Activated CD8-positive, alpha-beta memory T cell treated with anti-CD3 and anti-CD28 coated beads for 4 hours (primary cell): ENCODE measurements at places on chromosomes 3 and 15.

- no peak for DNase-seq
These were observed 37.3 kb downstream of the ATP2B2 start for GRCh38 chr3:10467904-10468612.

DNA sequence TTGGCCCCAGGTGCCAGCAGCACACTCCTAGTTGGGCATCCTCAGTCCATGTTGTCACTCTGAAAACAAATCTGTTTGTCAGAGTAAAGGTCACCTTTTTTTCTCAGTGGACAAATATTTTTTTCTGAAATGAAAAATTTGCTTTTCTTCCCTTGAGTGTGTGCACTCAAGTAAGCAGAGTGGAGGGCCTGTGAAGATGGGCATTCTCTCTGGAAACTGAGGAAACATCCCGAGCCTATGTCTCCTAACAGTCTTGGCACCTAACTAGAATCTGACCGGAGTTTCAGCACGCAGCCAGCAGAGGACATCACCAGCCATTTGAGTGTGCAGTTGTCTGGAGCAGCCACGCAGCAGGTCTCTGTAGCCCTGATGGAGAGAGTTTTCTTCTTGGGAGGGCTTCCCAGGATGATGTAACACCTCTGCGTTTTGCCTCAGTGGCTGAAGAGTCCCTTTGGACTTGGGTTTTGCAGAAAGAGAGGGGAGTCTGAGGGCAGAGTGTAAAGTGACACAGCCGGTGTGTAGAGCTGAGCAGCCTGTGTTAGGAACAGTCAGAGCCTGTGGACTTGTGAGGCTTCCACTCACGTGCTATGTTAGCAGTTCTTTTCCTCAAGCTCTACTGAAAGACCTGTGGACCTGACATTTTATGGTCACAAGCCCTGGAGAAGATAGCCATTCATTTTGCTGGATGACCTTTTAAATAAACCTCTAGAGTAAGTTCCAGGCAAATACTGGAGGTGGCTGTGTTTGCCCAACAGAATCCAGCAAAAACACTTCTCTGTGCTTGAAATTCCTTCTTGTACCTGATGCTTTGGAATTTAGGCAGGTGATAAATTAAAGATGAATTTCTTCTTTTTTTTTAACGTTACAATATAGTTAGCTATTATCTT lies 51.6 kb downstream of the ABHD2 start:
- DNase-seq, result no peak

DNA sequence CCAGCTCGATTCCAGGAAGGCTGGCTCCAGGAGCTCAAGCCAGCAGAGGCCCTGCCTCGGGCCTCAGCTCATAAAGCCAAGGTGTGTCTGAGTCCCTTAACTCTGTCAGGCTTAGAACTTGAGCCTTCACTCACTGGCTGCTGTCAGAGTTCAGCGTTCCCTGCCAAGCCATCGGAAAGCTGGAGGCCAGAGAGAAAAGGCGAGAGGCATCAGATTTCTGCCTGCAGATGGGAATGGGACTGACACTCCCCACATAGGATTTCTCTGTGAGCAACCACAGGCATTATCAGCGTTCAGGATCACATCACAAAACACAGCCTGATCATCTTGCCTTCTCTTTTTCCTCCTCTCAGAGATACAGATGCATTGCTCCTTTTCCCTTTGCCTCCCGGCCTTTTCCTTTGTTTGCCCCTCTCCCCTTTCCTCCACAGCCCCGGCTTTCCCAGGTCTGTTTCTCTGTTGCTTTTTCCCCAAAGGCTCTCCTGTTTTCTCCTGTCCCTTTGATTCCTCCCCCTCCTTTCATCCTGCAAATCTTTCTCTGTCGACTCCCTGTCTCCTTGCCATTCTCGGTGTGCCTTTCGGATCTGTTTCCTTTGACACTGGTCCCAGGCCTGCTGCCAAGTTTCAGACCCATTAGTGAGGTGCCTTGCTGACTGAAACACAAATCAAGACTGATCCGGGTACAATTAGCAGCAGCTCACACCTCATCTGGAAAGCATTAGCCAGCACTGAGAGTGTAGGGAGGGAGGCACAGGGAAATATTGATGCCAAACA lies 44.5 kb upstream of the BOC start:
- no peak for DNase-seq

- DNase-seq, result no peak
These were observed 12.8 kb downstream of the SH3BP5 start for GRCh38 chr3:15319575-15319974.

DNA sequence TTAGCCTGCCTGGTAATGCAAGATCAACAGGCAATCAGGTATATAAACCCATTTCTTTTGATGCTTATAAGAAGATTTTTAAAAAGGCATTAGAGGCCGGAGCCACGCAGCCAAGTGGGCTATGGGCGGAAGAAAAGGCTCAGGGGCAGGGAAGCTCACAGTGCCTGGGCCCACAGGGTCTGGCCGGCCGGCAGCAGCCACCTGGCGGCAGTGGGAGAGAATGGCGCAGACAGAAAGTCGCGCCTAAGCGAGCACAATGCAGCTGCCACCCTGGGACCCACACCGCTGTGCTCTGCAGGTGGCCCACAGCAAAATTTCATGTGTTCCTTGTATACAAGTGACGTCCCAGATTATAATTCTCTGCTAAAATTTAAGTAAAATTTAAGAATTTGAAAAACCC lies 448.6 kb upstream of the RASGRP1 start:
- DNase-seq, result no peak
